ENCODE measurements at places on chromosomes 1 and 21. TPM values are rescaled to one million over a fixed set of nuclear protein-coding genes. Genes with fewer than 3 reads are reported as not detected.

The GSTM5 gene
- not detected for total RNA-seq

The LGR6 gene
- not detected for total RNA-seq

The CPLANE2 gene
- 9.6 TPM for total RNA-seq

The WNT4 gene
- not detected for total RNA-seq

DNA sequence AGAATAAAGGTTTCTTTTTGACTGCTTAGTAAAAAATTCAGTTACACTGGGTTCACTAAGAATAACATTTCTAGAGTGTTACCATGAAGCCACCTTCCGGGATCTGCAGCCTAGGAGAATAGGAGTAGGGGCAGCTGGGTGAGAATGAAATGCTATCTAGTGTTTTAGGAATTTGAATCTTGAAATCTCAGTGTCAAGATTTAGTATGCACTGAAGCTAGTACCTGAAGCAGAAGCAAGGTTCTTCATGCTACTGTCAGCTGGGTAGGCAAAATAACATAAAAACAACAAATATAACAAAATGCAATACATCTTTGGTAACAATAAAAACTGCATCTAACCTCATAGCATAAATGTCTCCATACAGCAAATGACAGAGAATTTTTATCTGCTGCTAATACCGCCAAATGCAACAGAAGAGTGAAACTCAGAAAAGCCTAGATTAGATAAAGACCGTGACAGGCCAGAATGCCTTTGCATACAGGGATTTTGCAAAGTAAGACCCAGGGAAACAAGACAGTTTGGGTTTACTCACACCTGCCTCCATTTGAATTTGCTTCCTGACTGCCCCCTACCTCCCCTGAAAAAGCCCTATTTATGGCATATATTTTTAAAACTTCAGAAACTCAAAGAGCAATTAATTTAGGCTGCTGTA is 58.2 kb downstream of the GADD45A start:
- DNase-seq: no peak

DNA sequence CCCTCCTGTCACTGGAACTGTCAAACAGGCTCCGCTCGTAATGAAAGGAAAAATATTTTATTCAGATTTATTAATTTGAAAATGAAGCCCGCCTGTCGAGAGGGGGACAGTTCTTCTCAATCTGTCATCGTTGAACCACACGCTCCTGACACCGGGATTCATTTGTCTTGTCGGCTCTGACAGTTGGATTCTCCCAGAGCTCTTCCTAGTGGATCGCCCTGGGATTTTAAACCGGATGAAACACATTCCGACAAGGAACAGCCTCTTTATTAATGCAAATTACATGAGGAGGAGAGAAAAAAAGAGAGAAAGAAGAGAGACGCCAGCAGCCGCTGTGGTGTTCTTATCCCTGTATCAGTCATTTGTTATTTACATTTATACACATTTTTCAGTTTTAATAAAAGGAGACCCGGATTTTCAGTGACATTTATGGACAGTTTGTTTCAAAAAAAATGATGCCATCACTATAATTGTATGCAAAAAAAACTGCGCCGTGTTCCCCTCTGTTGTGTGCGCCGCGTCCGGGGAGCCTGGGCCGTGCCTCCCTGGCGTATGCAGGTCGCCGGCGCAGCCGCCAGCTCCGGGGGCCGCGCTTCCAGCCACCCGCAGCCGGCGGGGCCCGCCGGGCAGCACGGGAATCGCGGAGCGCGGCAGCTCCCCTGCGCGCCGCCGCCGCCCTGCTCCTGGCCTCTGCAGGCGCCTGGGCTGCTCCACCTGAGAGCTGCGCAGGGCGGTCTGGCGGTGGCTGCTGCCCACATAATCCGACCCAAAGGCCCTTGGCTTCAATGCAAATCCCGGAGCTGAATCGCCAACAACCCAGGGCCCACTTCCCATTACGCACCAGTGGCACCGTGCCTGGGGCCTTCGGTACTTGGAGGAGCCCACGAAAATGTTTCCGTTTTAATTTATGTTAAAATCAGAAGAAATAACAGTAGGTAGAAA is 237.9 kb upstream of the PBX1 start:
- no peak for DNase-seq

DNA sequence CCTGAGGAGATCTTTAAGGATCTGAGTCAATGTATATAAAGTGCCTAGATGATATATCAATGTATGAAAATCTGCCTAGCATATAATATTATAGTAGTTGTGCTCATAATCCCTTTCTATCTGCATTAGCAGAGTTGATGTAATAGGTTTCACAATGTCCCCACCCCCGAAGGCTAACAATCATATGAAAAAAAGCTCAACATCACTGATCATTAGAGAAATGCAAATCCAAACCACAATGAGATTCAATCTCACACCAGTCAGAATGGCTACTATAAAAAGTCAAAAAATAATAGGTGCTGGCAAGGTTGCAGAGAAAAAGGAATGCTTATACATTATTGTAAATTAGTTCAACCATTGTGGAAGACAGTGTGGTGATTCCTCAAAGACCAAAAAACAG is 147.8 kb upstream of the DPT start:
- DNase-seq: no peak

DNA sequence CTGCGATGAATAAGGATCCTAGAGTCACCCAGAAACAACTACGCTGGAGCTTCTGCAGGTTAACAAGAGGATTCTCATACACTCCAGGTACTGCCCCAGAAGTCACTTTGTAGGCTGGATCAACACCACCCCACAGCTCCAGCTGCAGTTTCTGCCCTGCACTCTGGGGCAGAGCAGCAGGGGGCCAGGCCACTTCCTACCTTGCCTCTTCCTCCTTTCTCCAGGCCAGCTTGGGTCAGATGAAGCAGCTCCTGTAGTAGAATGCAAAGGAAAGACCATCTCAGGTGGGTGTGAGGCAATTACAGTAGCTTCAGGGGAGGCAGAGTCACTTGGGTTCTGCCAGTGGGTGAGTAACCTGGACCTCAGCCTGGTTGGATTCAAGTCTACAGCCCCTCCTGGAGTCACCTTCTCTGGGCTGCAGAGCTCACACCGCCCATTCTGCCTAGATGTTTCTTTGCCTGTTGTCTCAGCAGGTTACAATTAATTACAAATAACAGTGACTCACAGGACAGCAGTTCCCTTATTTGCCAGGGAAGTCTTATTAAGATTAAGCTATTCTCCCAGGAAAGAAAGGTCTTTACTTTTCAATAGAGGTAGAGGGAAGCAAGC is 24.4 kb upstream of the BCAR3 start:
- no peak for DNase-seq

DNA sequence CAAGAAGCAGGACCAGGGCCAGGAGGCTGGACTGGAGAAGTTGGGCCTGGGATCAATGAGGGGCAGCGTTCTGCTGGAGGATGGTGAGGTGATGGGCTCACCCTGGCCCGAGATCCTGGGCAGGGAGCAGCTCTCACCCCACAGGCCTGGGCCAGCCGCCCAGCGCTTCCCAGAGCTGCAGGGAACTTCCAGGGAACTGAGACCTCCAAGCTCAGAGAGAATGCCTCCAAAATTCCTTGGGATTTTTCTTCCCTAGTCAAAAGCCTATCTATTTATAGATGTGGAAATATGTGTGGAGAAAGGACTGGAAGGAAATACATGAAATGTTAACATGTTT is 121.2 kb downstream of the SPSB1 start:
- DNase-seq: no peak

- DNase-seq: peak; percentile 60
Observed at GRCh38 chr1:19179597-19180264, 30.3 kb downstream of the UBR4 start.

GRCh38 chr1:21927533-21928237 is 9.4 kb downstream of the HSPG2 start:
- DNase-seq: no peak

DNA sequence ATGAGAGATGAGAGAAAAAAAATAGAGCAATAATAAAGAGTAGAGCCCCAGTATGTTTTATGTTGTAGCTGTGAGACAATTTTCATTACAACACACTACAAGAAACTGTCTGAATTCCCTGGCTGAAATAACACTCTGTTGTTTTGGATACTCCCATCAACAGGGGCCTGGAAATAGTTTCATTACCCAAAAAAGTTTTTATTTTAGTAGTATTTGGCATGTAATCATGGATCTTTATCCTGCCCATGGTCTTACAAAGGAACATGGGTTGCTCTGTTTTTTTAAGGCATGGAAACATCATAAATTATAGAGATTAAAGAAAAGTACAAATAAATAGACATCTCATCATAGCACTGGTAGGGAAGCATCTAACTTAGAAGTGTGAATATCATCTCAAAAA is 56.3 kb downstream of the GNG12 start:
- no peak for DNase-seq
